ENCODE measurements at places on chromosomes 16 and 17. TPM values are rescaled to one million over a fixed set of nuclear protein-coding genes. Genes with fewer than 3 reads are reported as not detected.

The LGALS9B gene
- not detected for total RNA-seq

The TMEM106A gene
- total RNA-seq, result 16.4 TPM

- H3K27ac ChIP-seq, result no peak overlapping the region
- peaks cover under 1% of the 10 kb centered on the region for H3K27me3 ChIP-seq
- H3K36me3 ChIP-seq, result no peaks in the 10 kb centered on the region
- DNase-seq, result no peak
Measured at GRCh38 chr17:45227926-45228762, 6.5 kb downstream of the FMNL1 start.

GRCh38 chr17:82943751-82944150, 103.9 kb upstream of the ZNF750 start:
- H3K4me1 ChIP-seq, result no peaks in the 10 kb centered on the region
- no peak overlapping the region for H3K4me3 ChIP-seq
- H3K27me3 ChIP-seq, result no peaks in the 10 kb centered on the region
- H3K27ac ChIP-seq, result peak overlapping the region; percentile 17

DNA sequence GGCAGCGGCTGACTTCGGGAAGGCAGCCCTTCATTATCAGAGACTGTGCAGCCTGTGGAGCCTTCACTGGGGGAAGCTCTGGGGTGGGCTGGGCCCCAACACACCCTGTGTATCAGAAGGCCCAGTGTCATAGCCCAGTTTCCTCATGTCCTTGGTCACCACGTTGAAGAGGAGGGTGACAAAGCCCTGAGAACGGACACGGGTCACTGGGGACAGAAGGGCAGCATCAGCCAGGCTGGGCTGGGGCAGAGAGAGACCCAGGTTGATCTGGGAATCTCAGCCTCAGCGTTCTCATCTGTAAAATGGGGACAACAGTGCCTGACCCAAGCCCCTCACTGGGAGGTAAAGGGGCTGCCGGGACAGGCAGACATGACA, 19.3 kb downstream of the B9D1 start:
- H3K27ac ChIP-seq, result no peak overlapping the region
- no peak overlapping the region for H3K4me3 ChIP-seq
- H3K27me3 ChIP-seq, result no peaks in the 10 kb centered on the region
- DNase-seq, result peak; percentile 51
- no peaks in the 10 kb centered on the region for H3K36me3 ChIP-seq

DNA sequence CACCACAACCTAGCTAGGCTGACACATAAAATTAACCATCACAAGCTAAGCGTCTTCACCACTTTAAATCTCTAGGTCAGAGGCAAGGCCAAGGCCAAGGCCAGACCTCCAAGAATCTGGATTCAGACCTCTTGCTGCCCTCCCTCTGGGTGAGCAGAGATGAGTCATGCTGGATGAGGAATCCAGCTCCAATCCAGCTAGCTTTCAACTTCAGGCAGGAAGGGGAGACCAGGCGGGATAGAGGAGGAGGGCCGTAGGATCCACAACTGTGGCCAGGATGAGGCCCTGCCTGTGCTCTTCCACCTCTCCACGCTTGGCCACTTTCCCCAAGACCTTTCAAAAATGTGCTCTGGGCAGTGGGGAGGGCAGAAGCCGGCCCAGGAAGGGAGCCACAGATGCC, 14.7 kb downstream of the LRRC75A start:
- no peaks in the 10 kb centered on the region for H3K27me3 ChIP-seq
- peak overlapping the region; percentile 81 for H3K27ac ChIP-seq
- peaks cover 20% of the 10 kb centered on the region for H3K4me1 ChIP-seq
- DNase-seq, result no peak
- no peak overlapping the region for H3K4me3 ChIP-seq

GRCh38 chr16:28207399-28207798, 4.4 kb downstream of the XPO6 start:
- no peak overlapping the region for H3K4me3 ChIP-seq
- H3K27ac ChIP-seq, result peak overlapping the region; percentile 75
- peaks cover 39% of the 10 kb centered on the region for H3K4me1 ChIP-seq
- peak; percentile 5 for DNase-seq
- H3K27me3 ChIP-seq, result no peaks in the 10 kb centered on the region

- H3K4me1 ChIP-seq, result peaks cover 8% of the 10 kb centered on the region
- H3K27ac ChIP-seq, result no peak overlapping the region
- no peak overlapping the region for H3K4me3 ChIP-seq
- no peak for DNase-seq
- peaks cover 12% of the 10 kb centered on the region for H3K36me3 ChIP-seq
Measured at GRCh38 chr17:72399608-72400487, 279.0 kb downstream of the SOX9 start.

- DNase-seq, result peak; percentile 77
- peaks cover 18% of the 10 kb centered on the region for H3K36me3 ChIP-seq
- peaks cover 52% of the 10 kb centered on the region for H3K4me1 ChIP-seq
- H3K27ac ChIP-seq, result peak overlapping the region; percentile 99
- peak overlapping the region; percentile 61 for H3K4me3 ChIP-seq
- H3K27me3 ChIP-seq, result no peaks in the 10 kb centered on the region
Measured at GRCh38 chr17:80891397-80892018, 100.1 kb upstream of the CHMP6 start.

GRCh38 chr16:88471575-88471974, 18.5 kb downstream of the ZFPM1 start:
- no peaks in the 10 kb centered on the region for H3K27me3 ChIP-seq
- H3K36me3 ChIP-seq, result no peaks in the 10 kb centered on the region
- H3K27ac ChIP-seq, result no peak overlapping the region
- no peak for DNase-seq
- no peak overlapping the region for H3K4me3 ChIP-seq
